Stimulated activated CD4-positive, alpha-beta T cell treated with anti-CD3 and anti-CD28 coated beads, Interleukin-1b, Interleukin-23, amount 100 ng/mL, for 48 hours (primary cell): ENCODE measurements at places on chromosomes 3 and 15.

GRCh38 chr3:160130950-160131349 is 94.3 kb upstream of the C3orf80 start:
- DNase-seq, result no peak

GRCh38 chr3:126373682-126374601 is 16.7 kb upstream of the KLF15 start:
- DNase-seq, result no peak

- DNase-seq, result no peak
These were observed 17.1 kb downstream of the SNX1 start for GRCh38 chr15:64112904-64113303.

DNA sequence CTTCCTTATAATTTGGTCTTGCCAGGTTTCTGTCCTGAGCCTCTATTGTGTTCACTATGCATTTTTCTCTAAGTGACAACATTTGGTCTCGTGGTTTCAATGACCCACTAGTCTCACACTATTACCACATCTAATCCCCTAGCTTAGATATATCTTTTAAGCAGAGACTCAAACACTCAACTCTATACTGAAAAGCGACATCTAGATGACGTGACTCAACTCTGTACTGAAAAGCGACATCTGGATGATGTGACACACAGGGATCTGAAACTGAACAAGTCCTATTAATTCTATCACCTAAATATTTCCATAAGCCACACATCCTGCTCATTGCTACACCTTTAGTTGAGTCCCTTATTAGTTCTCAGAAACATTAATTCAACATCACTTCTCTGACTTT is 141.7 kb upstream of the MBNL1 start:
- DNase-seq, result peak; percentile 20

GRCh38 chr3:157110761-157111278 is 49.1 kb downstream of the CCNL1 start:
- DNase-seq, result no peak

GRCh38 chr3:188573291-188573940 is 419.5 kb downstream of the LPP start:
- no peak for DNase-seq

DNA sequence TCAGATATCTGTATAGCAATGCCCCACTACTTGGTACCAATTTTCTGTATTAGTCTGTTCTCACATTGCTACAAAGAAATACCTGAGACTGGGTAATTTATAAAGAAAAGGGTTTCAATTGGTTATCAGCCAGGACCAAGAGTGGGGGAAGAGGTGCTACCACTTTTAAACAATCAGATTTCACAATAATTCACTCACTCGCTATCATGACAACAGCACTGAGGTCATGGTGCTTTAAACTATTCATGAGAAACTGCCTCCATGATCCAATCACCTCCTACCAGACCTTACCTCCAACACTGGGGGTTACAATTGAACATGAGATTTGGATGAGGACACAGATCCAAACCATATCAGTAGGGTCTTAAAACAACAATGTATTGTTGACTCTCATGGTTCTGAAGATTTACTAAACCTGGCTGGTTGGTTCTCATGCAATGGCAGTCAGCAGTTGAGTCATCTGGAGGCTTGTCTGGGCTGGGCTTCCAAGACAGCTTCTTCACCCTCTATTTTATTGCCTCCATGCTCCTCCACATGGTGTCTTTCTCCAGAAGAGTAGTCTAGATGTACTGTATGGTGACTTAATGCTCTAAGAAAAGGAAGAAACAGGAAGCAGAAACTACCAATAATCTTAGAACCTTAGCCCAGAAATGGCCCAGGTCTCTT is 21.2 kb upstream of the TM4SF4 start:
- no peak for DNase-seq

GRCh38 chr3:51888463-51889105 is 13.2 kb upstream of the IQCF5 start:
- no peak for DNase-seq

GRCh38 chr3:183117056-183117455 is 17.8 kb upstream of the MCCC1 start:
- no peak for DNase-seq

DNA sequence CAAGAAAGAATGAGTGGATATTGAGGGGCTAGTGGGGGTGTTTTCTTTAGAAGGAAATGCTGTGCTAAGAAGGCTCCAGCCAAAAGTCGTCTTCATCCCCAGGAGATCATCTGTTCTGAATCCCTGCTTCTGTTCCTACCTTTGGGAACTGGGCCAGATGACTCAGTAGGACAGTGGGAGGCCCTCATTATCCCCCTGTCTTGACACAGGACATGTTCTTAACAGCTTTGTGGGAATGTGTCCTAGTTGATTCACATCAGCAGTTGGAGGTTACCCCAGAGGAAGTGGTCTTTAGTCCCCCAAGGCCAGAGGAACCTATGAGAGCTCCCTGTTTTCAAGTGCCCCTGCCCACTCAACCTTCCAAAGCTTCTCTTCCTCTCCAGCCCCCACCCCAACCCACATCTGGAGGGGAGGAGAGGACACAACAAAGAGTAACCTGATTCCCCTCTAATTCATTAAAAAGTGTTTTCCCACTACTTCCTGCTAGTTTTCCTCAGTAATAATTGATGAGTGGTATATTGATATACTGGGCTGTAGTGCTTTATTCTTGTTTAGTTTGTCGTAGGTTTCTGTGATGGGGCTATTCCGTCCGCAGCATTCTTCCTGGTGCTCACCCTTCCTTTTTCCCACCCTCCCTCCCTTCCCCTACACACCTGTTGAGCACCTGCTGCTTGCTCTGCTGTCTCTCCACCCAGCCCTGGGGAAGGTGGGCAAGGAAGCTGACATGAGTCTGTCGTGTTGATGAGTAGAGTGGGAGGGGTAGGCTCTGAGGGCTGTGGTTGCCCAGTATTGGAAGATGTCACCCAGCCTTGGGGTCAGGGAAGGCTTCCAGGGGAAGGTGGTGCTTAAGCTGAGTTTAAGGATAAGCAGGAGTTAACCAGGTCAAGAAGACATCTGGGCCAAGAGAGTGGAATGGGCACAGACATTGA is 9.3 kb downstream of the PXYLP1 start:
- DNase-seq, result no peak

DNA sequence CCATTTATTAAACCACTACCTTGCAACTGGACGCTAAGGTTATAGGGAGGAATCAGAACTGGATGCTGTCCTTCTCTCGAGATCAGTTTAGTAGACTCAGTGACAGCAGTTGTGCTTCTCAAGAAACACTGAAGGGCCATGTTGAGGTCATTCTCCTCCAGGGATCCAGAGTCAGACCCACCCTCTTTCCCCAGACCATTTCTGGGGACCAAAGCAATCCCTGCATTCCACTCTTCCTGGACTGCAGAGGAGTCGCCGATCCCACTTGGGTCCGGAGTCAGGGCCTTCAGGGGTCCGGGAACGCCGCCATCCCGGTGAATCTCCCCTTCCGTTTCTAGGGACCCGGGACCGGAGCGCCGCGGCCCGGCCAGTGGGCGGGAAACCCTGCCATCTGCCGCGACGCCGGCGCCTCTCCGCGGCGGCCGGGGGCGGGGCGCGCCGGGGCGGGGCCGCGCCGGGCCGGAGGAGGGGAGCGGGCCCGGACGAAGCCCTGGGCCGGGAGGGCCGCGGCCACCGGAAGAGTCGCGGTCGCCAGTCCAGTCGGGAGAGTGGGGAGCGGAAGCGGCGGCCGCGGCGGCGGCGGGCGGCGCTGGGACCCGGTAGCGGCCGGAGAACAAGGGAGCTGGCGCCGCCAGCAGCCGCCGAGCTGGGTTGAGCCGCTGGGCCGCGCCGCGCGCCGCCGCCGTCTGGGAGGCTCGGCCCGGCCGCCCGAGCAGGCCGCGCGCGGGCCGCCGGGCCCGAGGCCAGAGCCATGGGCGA is at the start of gene DVL3:
TSS of gene DVL3 (plus strand) at position 493 of the 759 bp plus-strand sequence. CDS start at position 752, 259 bp downstream.
- DNase-seq, result no peak

GRCh38 chr3:26522919-26523318 is 99.7 kb upstream of the LRRC3B start:
- DNase-seq, result no peak

- DNase-seq, result no peak
These were observed 762.2 kb upstream of the ALCAM start for GRCh38 chr3:104604326-104605010.

DNA sequence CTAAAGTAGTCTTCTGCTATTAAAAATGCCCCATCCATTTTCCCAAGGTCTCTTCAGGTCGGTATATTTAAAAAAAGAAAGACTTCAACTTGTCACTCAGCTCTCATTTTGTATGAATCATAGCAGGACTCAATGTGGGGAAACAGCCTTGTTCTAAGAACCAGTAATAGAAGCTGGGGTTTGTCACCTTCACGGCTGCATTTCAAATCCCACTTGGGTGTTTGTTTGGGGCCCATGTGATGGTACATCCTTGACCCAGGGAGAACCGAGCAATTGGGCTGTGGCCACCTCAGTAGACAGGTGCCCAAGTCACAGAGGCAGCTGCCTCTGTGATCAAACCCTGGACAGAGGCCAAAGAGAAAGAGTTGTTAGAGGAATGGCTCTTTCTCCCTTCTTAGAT is 70.3 kb upstream of the ARL8B start:
- no peak for DNase-seq

GRCh38 chr3:12986986-12987385 is 86.2 kb downstream of the IQSEC1 start:
- no peak for DNase-seq

GRCh38 chr15:100341239-100341749 is 481 bp downstream of the ADAMTS17 start:
- DNase-seq, result no peak

GRCh38 chr3:98068824-98069223 is 18.1 kb upstream of the OR5AC2 start:
- no peak for DNase-seq

DNA sequence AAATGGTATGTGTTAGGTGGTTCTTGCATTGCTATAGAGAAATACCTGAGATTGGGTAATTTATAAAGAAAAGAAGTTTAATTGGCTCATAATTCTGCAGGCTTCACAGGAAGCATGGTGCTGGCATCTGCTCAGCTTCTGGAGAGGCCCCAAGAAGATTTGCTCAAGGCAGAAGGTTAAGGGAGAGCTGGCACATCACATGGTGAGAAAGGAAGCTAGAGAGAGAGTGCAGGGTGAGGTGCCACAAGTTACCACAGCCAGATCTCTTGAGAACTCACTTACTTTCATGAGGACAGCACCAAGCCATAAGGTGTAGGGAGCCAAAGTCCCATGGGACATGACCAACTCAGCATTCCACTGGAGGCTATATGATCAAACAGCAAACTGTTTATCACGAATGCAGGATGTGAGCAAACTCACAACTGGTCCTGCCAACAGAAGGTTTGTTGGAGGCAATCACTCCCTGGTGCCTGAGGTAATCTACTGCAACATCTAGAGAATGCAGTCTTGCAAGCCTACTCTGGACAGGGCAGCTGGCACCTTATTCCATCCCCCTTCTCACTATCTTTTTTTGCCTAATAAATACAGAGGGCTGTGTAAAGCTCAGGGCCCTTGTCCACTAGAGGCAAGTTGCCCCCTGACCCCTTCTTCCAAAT is 28.1 kb upstream of the CCR2 start:
- no peak for DNase-seq

GRCh38 chr3:45537970-45538640 is 56.4 kb upstream of the LIMD1 start:
- no peak for DNase-seq

DNA sequence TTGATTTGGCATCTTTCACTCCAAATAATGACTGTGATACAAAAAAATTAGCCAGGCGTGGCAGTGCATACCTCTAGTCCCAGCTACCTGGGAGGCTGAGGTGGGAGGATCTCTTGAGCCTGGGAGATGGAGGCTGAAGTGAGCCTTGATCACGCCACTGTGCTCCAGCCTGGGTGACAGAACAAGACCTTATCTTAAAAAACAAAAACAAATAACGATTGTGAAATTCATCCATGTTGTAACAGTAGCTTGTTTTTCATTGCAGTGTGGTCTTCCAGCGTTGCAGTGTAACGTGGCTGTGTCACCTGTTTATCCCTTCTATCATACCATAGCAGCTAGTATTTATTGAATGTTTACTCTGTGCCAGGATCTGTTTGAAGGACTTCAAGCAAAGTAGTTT is 120.9 kb downstream of the ITPR1 start:
- no peak for DNase-seq

DNA sequence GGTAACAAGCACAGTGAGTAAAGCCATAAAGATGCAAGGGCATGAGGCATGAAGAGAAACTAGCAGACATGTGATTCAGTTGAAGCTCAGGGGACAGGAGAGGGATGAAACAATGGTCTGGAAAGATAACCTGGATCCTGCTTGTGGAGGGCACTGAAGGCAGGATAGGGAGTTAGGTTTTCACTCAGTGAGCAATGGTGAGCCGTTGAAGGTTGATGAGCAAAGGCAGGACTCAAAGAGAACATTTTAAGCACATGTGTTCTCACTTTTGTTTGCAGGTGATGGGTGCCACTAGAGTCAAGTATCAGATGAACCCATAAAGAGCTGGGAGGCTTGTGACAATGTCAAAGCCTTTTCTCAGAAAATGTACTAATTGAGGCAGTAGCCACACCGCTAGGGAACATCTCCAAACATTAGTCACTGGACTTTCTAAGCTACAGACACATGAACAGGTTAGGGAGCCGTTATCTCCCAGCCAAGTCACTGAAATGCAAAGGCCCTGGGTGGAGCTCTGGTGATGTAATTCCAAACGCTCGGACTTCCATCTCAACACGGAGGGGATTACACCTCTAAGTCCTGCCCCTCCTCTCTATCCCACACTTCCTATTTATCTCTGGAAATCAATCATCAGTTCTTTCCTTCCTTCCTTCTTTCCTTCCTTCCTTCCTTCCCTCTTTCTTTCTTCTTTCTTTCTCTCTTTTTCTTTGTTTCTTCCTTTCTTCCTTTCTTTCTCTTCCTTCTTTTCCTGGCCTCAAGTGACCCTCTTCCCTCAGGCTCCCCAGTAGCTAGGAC is 22.7 kb downstream of the KLHL6 start:
- DNase-seq, result no peak

- DNase-seq, result no peak
These were observed 646 bp downstream of the HRH1 start for GRCh38 chr3:11154953-11155325.

- DNase-seq, result no peak
These were observed 67.6 kb upstream of the LSAMP start for GRCh38 chr3:116512931-116513330.

DNA sequence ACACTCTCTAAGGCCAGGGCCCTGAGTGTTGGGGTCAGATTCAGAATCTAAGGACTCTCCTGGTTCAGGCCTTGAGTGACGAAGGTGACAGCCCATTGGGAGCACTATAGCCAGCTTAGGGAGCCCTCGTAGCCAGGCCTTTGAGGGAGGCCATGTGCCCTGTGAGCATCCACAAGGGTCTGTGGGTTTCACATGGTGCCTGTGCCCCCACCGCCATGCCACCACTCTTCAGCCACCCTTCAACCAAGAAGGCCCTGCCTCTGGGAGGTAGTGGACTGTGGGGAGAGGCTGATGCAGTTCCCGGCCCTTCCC is 37.5 kb downstream of the TSPAN3 start:
- DNase-seq, result peak; percentile 1
